ENCODE measurements at places on chromosomes 4 and X.

DNA sequence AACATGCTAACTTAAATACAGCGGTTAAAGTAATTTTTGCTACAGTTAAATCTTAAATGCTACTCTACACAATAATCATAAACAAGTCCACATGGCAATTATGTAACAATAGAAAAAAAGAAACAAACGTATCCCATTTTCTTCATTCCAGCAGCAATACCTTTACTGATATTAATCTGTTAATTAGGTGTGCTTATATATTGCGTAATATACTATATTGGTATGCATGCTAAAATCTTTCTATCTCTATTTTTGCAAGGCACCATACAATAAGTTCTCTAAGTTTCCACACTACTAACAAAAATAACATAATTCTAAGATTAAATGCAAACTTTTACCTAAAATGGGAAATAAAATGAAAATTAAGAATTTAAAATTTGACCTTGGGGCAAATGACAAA, 500.6 kb downstream of the SPOCK3 start:
- no peak for DNase-seq

- no peak for DNase-seq
Measured at GRCh38 chrX:18961686-18962085, 22.2 kb downstream of the PHKA2 start.

- no peak for DNase-seq
Measured at GRCh38 chr4:160537681-160538080, 1434.8 kb downstream of the RAPGEF2 start.

DNA sequence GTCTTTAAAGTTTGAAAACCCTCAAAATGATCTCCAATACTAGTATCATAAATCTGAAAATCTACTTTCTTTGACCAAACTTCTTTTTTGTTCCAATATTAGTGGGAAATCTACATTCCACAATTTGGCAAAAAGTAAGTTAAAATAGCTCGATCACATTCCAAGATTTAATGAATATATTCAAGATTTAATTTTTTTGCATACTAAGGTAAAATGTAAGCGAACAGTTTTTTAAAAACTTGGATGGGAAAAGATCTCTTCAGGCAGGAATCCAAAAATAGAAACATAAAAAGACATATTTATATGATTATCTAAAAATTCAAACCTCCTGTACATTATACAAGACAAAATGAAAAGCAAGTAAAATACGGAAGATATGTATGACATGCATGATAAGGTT, 31.2 kb downstream of the CNOT6L start:
- DNase-seq, result no peak

GRCh38 chrX:43836435-43837184, 45.6 kb downstream of the MAOB start:
- DNase-seq, result peak; percentile 15

DNA sequence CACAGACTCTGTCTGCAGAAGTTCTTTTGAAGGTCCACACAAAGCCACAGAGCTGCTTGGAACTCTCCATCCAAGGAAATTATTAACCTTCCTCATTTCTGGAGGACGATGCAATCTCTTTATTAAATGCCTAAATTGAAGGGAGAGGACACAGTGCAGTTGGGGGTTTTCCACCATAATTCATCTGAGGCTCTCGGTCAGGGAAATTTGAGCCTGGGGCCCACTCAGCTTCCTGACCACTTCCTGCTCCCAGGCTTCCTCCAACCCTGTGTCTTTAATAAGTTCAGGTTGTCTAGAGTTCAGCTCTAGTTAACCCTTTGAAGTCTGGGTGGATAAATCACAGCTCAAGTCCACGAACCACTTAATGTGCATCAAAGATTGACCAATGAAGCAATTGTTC, 58.5 kb downstream of the PRPS1 start:
- DNase-seq, result peak; percentile 15

DNA sequence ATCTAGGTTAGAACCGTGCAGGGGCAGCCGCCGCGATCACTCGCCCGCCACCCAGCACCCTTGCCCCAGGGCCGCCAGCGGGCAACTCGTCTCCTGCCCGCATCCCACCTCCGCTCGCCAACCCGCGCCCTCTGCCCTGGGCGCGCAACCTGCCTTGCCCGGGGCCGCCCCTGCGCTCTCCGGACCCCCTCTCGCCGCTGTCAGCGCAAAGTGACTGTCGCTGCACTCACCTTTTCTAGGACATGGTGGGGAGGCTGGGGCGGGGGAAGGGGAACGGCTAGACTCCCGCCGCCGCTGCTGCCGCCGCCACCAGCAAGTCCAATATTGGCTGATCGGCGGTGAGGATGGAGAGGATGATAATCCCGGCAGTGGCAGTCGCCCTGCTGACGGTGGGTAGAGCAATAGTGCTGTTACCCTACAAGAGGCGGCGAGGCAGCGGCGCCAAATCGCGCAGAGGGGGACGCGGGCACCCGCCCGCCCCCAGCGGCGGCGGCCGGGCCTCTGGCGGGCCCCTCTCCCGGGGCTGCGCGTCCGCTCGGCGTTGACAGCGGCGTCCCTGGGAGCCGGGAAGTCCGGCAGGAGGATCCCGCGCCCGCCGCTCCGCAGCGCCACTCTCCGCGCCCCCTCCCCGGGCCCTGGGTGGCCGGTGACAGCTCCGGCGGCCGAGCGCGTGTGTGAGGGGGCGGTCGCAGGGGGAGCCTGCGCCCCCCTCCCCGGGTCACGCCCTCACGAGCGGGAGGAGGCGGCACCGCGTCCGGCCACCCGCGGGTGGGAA, 2.3 kb upstream of the NR3C2 start:
- peak; percentile 77 for DNase-seq

GRCh38 chrX:58025979-58026378, 115.7 kb upstream of the ZXDA start:
- DNase-seq, result no peak

DNA sequence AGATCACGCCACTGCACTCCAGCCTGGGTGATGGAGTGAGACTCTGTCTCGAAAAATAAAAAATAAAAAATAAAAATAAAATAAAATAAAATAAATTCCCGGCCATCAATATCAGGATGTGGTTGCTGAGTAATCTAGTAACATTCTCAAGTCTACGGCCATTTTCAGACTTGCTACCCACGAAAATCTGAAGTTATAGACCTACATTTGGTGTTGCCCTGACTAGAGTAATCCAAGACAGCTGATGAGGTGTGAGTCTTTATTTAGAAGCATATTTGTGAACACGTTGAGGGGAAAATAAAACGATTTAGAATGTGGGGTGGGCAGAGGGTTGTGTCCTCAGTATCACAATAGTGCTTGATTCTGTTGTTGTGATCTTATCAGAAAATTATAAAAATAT, 130.2 kb upstream of the MID1 start:
- DNase-seq, result no peak

DNA sequence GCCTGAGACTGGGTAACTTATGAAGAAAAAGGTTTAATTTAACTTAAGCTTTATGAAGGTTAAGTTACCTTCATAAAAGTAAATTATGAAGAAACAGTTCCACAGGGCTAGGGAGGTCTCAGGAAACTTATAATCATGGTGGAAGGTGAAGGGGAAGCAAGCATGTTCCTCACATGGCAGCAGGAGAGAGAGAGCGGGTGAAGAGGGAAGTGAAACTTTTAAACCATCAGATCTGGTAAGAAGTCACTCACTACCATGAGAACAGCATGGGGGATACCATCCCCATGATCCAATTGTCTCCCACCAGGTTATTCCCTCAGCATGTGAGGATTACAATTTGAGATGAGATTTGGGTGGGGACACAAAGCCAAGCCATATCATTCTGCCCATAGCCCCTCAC, 944.7 kb upstream of the NDST4 start:
- DNase-seq, result no peak

- DNase-seq, result no peak
Measured at GRCh38 chr4:42078184-42078801, 74.2 kb downstream of the BEND4 start.

DNA sequence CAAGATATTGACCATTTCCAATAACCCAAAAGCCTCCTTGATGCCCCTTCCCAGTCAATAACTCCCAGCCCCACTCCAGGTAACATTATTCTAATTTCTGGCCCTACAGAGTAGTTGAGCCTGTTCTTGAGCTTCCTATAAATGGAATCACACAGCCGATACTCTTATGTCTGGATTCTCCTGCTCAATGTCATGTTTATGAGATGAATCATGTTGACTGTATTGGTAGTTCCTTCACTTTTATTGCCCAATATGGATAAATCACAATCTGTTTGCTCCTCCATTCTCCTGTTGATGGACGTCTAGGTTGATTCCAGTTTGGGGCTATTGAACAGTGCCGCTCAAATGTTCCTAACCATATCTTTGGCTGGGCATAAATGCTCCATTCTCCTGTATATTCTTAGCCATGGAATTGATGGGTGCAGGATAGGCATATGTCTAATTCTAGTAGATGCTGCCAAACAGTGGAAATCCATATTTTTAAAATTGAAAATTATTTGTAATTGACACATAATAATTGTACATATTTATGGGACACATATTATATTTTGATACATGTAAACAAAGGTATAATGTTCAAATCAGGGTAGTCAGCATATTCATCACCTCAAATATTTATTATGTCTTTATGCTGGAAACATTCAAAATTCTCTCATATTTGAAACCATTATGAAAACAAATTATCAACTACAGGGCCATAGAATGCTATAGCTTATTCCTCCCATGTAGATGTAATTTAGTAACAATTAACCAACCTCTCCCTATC, 40.5 kb upstream of the SLC2A9 start:
- DNase-seq, result no peak

- DNase-seq, result no peak
Measured at GRCh38 chrX:151984902-151985301, 10.4 kb upstream of the GABRE start.

Data from CD8-positive, alpha-beta T cell (primary cell).